ENCODE measurements at places on chromosomes 3 and 15. TPM values are rescaled to one million over a fixed set of nuclear protein-coding genes. Genes with fewer than 3 reads are reported as not detected.

GRCh38 chr3:10352146-10352911, 31.4 kb upstream of the SEC13 start:
- DNase-seq, result no peak

DNA sequence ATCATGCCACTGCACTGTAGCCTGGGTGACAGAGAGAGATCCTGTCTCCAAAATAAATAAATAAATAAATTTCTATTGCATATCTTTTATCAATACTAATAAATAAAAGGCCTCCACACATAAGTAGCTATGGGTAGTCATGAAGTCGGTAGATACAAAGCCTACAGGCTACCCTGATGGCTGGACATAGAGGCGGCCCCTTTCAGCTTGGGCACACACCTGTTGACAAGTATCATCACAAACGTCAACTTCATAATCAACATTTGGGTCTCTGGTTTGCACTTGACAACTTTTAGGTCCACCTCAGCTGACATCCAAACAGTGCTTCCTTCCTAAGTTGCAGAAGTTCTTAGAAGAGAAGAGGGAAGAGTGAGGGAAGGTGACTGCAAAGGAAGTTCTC, 53.4 kb downstream of the ITGA11 start:
- DNase-seq, result no peak

GRCh38 chr3:150743508-150743907, 19.5 kb downstream of the SIAH2 start:
- DNase-seq, result no peak

DNA sequence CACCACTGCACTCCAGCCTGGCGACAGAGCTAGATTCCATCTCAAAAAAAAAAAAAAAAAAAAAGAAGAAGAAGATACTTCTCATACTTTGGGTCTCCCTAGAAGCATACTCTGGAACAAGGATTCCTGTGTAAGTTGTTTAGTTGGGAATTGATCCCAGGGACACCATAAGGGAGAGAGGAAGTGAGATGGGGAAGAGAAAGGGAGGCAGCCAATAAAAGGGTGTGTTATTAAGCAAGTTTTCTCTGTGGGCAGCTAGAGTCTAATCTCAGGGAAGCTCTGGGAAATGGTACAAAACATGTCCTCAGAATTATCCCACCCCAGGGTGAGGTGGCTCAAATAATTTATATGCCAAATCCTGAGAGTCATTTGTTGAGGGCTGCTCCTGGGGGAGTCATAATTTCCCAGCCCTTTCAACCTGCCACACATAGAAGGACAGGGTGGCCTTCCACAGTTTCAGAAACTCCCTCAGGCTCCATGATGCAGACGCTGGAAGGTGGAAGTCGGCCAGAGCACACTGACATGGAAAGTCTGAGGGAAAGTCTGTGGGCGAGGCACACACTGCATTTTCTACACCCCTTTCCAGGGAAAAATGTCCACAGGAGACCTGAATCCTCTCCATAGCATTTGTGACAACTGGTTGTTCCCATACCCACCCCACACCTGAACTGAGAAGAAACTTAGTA, 86.4 kb upstream of the SLC4A7 start:
- no peak for DNase-seq

- no peak for DNase-seq
These were observed 22.4 kb downstream of the KCNMB2 start for GRCh38 chr3:178558637-178559036.

GRCh38 chr3:167976516-167977361, 119.0 kb downstream of the GOLIM4 start:
- DNase-seq, result no peak

- no peak for DNase-seq
These were observed 39.2 kb upstream of the BCL2A1 start for GRCh38 chr15:80010131-80010673.

GRCh38 chr15:28101983-28102441, 2.9 kb upstream of the OCA2 start:
- DNase-seq, result no peak

DNA sequence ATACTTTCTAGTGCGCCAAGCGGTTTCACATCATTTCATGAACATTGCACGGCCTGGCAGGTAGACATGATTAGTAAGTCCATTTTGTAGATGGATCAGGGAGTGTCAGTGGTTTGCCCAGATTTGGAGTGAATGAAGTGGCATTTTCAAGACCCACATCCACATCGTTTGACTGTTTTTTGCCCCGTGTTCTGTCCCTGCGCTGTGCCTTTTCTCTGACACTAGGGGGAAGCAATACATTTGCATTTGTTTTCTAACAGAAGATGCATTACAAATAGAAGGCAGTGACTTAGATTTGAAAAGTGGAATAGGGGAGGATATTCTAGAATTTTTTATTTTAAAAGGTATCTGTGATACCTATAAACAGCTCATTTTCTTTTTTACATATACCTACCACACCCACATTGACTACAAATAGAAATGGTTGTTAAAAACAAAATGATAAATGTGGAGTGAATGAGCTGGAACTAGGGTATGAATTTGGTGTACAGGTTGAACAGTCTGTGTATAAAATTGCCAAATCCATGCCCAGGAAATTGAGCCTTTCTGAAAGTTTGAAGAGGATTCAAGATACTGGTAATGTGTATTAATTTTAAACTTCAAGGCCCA, 98.0 kb downstream of the USP13 start:
- DNase-seq, result no peak

- no peak for DNase-seq
These were observed 73.0 kb upstream of the ADPGK start for GRCh38 chr15:72856549-72857040.

DNA sequence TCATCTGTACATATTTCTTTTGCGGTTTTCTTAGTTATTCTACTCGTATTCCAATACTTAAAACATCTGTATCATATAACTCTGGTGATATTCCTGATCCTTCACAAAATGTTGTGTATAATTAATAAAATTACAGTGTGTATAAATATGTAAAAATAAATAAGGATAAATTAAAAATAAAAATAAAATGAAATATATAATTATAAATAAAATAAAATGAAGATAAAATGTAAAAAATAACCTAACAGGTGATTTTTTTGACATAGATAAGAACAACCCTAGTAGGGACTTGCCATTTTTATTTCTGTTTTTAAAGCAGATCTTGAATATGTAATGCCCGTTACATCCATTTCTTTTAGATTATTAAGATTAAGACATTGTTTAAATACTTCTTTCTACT, 25.6 kb downstream of the IL1RAP start:
- DNase-seq, result no peak

DNA sequence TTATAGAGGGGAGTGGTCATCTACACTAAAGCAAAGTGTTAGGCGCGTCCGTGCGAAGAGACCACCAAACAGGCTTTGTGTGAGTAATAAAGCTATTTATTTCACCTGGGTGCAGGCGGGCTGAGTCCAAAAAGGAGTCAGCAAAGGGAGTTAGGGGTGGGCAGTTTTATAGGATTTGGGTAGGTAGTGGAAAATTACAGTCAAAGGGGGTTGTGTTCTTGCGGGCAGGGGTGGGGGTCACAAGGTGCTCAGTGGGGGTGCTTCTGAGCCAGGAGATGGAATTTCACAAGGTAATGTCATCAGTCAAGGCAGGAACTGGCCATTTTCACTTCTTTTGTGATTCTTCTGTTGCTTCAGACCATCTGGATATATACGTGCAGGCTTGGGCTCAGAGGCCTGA, 47.1 kb downstream of the OIP5 start:
- DNase-seq, result no peak

GRCh38 chr3:57826245-57826951, 70.3 kb downstream of the SLMAP start:
- no peak for DNase-seq

GRCh38 chr3:73384091-73384906, 240.4 kb downstream of the PDZRN3 start:
- no peak for DNase-seq

DNA sequence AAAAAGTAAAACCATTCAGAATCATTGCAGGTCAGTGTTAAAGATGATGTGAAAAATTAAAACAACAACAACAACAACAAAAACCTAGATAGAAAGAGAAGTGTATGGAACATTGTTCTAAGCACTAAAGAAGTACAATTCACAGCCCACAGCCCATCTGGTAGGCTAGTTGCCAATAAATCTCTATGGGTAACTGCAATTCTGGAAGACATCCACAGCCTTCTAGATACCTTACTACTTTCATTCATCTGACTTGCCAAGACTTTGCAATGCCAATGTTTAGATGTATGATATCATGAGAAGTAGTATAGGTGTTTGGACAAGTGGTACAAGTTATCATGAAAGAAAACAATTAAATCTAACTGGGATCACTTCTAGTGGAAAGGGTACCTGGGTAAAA, 198.6 kb downstream of the VGLL3 start:
- DNase-seq, result no peak

DNA sequence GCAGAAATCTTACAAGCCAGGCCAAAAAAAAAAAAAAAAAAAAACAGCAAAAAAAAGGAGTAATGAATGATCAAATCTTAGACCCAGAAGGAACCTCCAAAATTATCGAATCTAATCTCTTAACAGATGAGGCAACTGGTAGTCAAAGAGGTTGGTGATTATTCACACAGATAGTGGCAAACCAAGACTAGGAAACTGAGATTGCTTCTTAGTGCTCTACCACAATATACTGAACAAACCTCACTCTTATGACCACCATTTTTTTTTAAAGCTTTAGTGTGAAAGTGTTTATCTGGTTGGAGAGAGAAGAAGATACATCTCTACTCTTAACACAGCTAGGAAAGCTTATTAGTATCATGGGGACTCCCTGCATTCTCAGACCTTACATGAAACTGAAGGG, 17.3 kb downstream of the ATOSA start:
- DNase-seq, result no peak

GRCh38 chr3:151393941-151394340, 9.4 kb upstream of the P2RY12 start:
- no peak for DNase-seq

GRCh38 chr3:192860454-192860853, 57.2 kb downstream of the MB21D2 start:
- no peak for DNase-seq

GRCh38 chr3:146899171-146899570, 294.0 kb upstream of the PLSCR5 start:
- DNase-seq, result no peak

GRCh38 chr3:194632226-194632808, 902 bp downstream of the TMEM44 start:
- DNase-seq, result no peak

GRCh38 chr3:49260806-49261324, 16.2 kb downstream of the C3orf62 start:
- DNase-seq, result no peak

DNA sequence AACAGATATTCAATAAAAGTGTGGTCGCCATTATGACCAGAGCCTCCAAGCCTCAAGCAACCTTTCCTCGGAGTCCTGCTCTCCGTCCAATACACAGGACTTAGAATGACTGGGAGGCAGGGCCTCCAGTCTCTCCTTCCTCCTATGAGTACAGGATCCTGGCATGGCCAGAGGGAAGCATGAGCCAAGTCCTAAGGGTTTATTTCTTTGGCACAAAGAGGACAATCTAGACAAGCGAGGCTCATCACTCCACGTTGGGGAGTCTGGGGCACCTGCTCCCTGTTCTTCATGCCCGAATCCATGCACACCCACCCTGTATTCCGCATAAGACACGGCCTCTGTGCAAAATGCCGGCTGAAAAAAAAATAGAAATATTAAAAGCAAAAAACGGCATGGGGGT, 6.8 kb downstream of the PRRT3 start:
- DNase-seq, result no peak

- DNase-seq, result no peak
These were observed 319.6 kb upstream of the SEMA6D start for GRCh38 chr15:47397655-47398054.

Gene FBN1
- total RNA-seq, result 57.6 TPM

Gene CMTM6
- total RNA-seq, result 56.3 TPM

Gene BCL2A1
- 1.9 TPM for total RNA-seq

Gene CCR5
- total RNA-seq, result 3.9 TPM

Gene ST3GAL6
- 5.9 TPM for total RNA-seq

Gene SUCNR1
- total RNA-seq, result 0.69 TPM

Gene SPATA12
- total RNA-seq, result 0.43 TPM

Gene C15orf62
- 1.4 TPM for total RNA-seq
